ENCODE measurements at places on chromosomes 11 and 22.

GRCh38 chr11:10293423-10294289 lies at the start of gene SBF2:
Gene SBF2 (minus strand): TSS chr11:10294219. CDS start chr11:10294069, 150 bp downstream.
- peak within 1 kb of the TSS; percentile 97 for H3K27ac ChIP-seq
- H3K27me3 ChIP-seq, result no peaks in the 10 kb centered on the region
- DNase-seq, result no peak

GRCh38 chr11:44564670-44565210 lies 723 bp upstream of the CD82 start:
- peak overlapping the region; percentile 74 for H3K4me3 ChIP-seq
- H3K27me3 ChIP-seq, result no peaks in the 10 kb centered on the region
- H3K4me1 ChIP-seq, result peaks cover 16% of the 10 kb centered on the region

DNA sequence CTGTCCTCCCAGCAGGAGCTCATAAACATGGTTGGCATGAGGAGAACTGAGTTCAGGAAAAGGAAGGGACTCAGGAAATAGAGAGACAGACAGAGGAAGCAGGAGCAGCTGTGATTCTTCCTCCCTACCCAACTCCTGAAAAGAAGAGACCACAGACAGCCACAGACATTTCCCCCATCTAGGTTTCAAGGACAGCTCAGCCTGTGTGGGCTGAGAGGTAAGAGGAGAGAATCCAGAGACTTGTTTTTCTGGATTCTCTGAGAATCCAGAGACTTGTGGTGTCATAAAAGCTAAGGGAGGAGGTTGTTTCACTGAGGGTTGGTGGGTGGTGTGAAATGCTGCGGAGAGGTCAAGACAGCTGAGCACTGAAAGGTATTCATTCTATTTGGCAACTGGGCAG lies 19.0 kb upstream of the STK33 start:
- H3K36me3 ChIP-seq, result peaks cover 8% of the 10 kb centered on the region
- no peak overlapping the region for H3K4me3 ChIP-seq
- no peak for DNase-seq
- no peaks in the 10 kb centered on the region for H3K4me1 ChIP-seq
- H3K27me3 ChIP-seq, result no peaks in the 10 kb centered on the region

DNA sequence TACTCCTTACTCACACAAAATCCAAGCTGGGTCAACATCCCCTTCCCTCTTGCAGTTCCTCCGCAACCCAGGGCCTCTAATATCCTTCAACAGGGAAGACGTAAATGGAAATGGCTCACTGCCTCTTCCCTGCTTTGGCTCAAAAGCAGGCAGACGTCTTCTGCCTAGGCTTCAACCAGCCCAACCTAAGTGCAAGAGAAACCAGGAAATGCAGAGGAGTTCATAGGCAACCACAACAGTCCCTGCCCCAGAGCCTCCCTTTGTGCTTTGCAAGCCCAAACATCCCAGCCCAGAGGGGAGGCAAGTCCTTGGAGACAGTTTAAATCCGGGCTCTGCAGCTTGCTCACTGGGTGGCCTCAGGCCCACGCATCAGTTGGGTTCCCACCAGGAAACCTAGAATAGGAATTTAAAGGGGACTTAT lies 33.3 kb downstream of the CD6 start:
- peaks cover 6% of the 10 kb centered on the region for H3K27me3 ChIP-seq
- no peaks in the 10 kb centered on the region for H3K4me1 ChIP-seq
- no peak for DNase-seq

DNA sequence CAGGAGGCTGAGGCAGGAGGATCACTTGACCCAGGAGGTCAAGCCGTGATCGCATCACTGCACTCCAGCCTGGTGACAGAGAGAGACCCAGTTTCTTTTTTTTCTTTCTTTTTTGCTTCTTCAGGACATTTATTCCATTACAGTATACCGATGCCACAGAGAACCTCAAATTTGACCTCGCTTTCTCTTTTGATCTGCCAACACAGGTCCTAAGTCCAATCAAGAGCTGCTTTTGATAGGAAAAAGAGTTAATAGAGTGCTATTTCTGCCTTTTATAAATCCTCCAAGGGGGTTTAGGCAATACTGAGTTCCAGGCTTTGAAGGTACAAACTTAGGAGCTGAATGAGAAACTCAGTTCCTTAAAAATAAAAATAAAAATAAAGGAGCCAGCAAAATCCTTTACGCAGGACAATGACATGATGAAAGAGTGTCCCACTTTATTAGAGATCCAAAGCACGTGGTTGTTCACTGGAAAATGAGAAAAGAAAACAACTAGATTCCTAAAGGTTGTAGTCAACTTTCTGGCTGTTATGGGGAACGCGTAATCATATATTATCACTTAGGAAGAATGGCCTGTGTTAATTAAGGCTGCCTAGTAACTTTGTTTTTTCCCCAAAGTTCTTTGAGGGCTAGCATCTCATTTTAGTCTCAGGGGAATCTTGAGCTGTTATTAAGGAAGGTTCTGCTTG lies 27.2 kb downstream of the FADD start:
- no peak for DNase-seq
- no peaks in the 10 kb centered on the region for H3K27me3 ChIP-seq
- no peaks in the 10 kb centered on the region for H3K36me3 ChIP-seq
- no peak overlapping the region for H3K4me3 ChIP-seq
- no peak overlapping the region for H3K27ac ChIP-seq
- peaks cover 13% of the 10 kb centered on the region for H3K4me1 ChIP-seq

DNA sequence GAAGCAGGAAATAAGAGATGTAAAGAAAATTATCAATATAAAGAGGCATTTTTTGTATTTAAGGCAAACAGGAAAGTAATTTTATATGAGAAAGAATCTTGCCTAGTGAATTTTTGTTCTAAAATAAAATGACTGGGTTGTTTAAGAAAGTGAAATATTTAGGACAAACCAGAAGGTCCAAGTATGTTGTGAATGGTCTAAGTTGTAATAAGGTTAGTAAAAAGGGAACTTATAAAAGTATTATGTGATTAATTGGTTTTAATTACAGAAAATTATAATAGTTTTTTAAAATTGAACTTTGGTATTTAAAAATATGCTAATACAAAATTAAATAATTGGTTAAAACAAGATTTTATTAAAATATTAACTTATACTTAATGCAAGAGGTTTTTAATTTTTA lies 26.6 kb upstream of the EI24 start:
- no peak overlapping the region for H3K27ac ChIP-seq
- H3K27me3 ChIP-seq, result no peaks in the 10 kb centered on the region
- H3K36me3 ChIP-seq, result no peaks in the 10 kb centered on the region
- H3K4me1 ChIP-seq, result no peaks in the 10 kb centered on the region

GRCh38 chr11:126591966-126592489 lies 236.5 kb downstream of the ST3GAL4 start:
- no peak overlapping the region for H3K4me3 ChIP-seq
- no peak for DNase-seq
- H3K4me1 ChIP-seq, result no peaks in the 10 kb centered on the region

DNA sequence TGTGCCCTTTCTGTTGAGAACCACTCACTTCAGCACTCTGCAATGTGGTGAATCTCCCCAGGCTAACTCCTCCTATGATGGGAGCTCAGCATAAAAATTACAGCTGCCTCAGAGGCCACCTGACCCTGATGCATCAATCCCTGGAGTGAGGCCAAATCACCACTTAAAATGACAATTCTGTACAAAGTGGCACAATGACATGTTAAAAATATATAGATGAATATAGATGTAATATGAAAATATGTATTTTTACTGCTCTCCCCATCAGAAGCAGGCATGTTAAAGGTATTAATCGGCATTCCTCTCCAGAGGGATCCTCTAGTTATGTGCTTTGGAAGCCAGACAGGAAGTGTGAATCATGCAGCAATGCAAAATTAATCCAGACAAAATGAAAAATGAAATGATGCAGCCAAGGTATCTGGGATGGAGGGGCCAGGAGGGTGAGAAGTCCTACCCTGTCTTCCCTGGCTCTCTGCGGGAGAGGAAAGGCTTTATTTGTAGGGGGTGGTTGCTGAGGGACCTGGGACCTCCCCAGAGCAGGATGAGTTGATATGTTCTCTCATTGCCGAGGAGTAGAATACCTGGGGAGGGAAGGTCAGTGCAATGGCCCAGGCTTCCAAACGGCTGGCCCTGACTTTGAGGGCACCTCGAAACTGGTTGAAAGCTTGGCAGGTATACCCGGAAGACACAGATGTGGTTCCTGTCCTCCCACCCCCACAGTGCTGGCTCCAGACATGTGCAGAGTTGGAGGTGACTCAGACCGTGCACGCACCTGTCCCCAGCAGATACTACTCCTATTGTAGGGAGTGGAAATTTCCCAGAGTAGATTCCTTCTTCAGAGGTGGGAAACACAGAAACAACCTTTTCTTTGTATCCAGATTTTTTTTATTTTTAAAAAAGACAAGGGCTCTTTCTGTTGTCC lies 347.9 kb upstream of the NCAM1 start:
- DNase-seq, result no peak
- no peaks in the 10 kb centered on the region for H3K27me3 ChIP-seq
- H3K4me1 ChIP-seq, result no peaks in the 10 kb centered on the region
- H3K36me3 ChIP-seq, result no peaks in the 10 kb centered on the region
- no peak overlapping the region for H3K27ac ChIP-seq
- H3K4me3 ChIP-seq, result no peak overlapping the region

GRCh38 chr11:111555255-111555654 lies 14.7 kb downstream of the LAYN start:
- H3K36me3 ChIP-seq, result no peaks in the 10 kb centered on the region
- H3K27me3 ChIP-seq, result no peaks in the 10 kb centered on the region
- no peak overlapping the region for H3K27ac ChIP-seq
- H3K4me1 ChIP-seq, result no peaks in the 10 kb centered on the region

- H3K4me3 ChIP-seq, result peak overlapping the region; percentile 59
- no peak for DNase-seq
- H3K27ac ChIP-seq, result peak overlapping the region; percentile 29
- H3K36me3 ChIP-seq, result no peaks in the 10 kb centered on the region
- H3K27me3 ChIP-seq, result no peaks in the 10 kb centered on the region
- H3K4me1 ChIP-seq, result peaks cover 15% of the 10 kb centered on the region
These were observed 772 bp downstream of the SBF1 start for GRCh38 chr22:50473855-50474671.

DNA sequence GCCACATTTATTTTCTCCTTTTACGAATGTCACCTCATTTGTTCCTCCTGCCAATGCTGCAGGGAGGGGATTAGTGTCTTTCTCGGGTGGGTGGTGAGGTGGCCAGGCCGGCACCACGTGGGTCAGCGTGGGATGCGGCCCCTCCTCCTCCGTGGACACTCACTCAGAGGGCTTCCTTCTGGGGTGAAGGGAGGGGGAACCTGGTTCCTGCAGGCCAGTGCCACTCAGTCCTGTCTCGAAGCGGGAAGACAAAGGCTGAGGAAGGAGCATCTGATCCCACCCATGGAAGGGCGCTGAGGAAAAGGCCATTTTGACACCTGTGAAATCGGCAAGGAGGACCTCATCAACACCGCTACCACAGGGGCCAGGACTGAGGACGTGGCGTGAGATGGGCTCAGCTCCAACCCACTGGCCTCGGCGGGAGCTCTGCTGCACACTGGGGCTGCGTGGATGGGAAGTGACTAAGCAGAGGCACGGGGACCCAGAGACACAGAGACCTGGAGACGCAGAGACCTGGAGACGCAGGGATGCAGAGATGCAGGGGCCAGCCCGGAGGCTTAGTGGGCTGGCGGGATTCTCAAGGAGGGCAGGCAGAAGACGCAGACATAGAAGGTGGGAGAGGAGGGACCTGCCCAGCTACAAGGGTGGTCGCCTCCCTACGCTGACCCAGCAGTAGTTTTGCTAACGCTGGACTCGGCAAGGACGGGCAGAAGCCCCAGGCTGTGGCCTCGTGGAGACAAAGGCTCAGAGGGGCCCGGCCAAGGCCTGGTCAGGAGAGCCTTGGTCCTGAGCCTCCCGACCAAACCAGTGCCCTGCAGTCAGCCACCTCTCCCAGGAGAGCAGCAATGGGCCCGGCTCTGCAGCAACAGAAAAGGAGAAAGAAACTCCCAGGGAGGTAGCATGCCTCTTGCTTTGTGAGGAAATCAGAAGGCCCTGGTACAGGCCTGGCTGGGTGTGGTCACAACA lies 1071.2 kb downstream of the BRD1 start:
- no peak overlapping the region for H3K4me3 ChIP-seq
- DNase-seq, result no peak

DNA sequence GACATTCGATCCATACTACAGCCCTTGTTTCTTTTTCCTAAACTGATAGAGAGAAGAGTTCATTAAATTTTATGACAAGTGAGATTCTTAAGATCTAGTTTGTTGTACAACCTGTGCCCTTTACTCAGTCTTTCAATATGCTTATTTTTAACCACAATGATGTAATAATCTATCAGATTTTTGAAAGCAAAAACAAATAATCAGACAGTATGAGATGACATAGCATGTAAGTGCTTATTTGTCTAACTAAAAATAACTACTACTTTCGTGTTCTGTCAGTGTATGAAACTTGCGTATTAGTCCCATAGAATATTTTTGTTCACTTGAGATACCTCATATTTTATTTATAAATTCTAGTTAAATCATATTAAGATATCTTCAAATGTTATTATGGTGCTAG lies 33.2 kb downstream of the RAB39A start:
- peaks cover 5% of the 10 kb centered on the region for H3K4me1 ChIP-seq
- H3K4me3 ChIP-seq, result no peak overlapping the region
- no peaks in the 10 kb centered on the region for H3K36me3 ChIP-seq
- no peak overlapping the region for H3K27ac ChIP-seq
- DNase-seq, result no peak
- H3K27me3 ChIP-seq, result no peaks in the 10 kb centered on the region

- no peak for DNase-seq
- H3K4me1 ChIP-seq, result no peaks in the 10 kb centered on the region
- H3K27me3 ChIP-seq, result no peaks in the 10 kb centered on the region
- H3K27ac ChIP-seq, result no peak overlapping the region
- no peaks in the 10 kb centered on the region for H3K36me3 ChIP-seq
- no peak overlapping the region for H3K4me3 ChIP-seq
These were observed 850.8 kb upstream of the CCDC90B start for GRCh38 chr11:84136926-84137325.

DNA sequence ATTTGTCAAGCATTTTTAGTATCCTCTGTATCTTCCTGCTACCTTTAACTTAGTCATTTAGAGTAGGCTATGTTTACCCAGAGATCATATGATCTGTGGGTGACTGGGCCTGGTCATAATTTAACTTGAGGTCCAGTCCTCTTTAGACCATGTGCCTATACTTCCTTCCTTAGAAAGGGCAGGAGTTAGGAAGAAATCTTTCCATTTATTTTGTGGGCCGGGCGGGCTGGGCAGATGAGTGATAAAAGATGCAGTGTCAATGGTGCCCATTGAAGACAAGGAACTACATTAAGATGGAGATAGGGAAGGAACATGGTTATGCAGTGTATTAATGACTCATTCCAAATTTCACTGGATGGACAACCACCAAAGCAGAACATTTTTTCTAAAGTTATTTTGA lies 30.9 kb upstream of the PDE3B start:
- H3K27ac ChIP-seq, result no peak overlapping the region
- no peaks in the 10 kb centered on the region for H3K27me3 ChIP-seq
- no peaks in the 10 kb centered on the region for H3K4me1 ChIP-seq
- no peak overlapping the region for H3K4me3 ChIP-seq
- no peak for DNase-seq
- peaks cover 6% of the 10 kb centered on the region for H3K36me3 ChIP-seq

GRCh38 chr22:21018314-21018713 lies 3.3 kb downstream of the P2RX6 start:
- DNase-seq, result no peak
- H3K27me3 ChIP-seq, result no peaks in the 10 kb centered on the region
- no peak overlapping the region for H3K4me3 ChIP-seq
- no peak overlapping the region for H3K27ac ChIP-seq
- H3K4me1 ChIP-seq, result peaks cover 9% of the 10 kb centered on the region

GRCh38 chr11:79219186-79220045 lies 221.4 kb downstream of the TENM4 start:
- no peak overlapping the region for H3K27ac ChIP-seq
- no peak overlapping the region for H3K4me3 ChIP-seq
- H3K4me1 ChIP-seq, result no peaks in the 10 kb centered on the region
- H3K36me3 ChIP-seq, result no peaks in the 10 kb centered on the region

GRCh38 chr22:36497910-36498665 lies 8.8 kb downstream of the FOXRED2 start:
- DNase-seq, result no peak
- no peak overlapping the region for H3K4me3 ChIP-seq
- no peak overlapping the region for H3K27ac ChIP-seq

Measured in Panc1 (cell line).